Activated naive CD4-positive, alpha-beta T cell treated with anti-CD3 and anti-CD28 coated beads, Interleukin-2, amount 50 U/mL, for 72 hours (primary cell): ENCODE measurements at places on chromosomes 6 and 20. TPM values are rescaled to one million over a fixed set of nuclear protein-coding genes. Genes with fewer than 3 reads are reported as not detected.

The MDFI gene
- total RNA-seq: not detected

The REM1 gene
- total RNA-seq: not detected

The CRISP2 gene
- not detected for total RNA-seq

The BMP7 gene
- not detected for total RNA-seq

The C6orf89 gene
- 31.6 TPM for total RNA-seq

The C6orf132 gene
- 0.29 TPM for total RNA-seq

GRCh38 chr6:2266031-2266795 lies 20.8 kb upstream of the GMDS start:
- DNase-seq: no peak

DNA sequence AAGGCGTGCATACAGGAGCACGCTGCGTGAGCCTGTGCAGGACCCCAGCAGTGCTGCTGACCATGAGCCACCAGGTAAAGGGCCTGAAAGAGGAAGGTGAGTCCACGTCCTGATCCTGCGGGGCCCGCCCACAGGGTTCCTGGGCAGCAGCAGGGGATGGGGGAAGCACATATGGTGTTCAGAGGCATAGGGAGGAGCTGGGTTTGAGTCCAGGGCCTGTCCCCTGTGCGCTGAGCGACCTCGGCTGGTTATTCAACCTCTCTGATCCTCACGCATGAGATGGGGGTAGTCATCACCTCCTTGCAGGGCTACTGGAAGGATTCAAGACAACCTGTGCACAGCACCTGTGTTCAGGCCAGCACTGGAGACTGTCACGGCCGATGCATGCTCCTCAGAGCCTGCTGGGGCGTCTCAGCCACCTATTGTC lies at the start of gene TMC2:
TSS of gene TMC2 (plus strand) at position 14 of the 427 bp plus-strand sequence. CDS start at position 63, 49 bp downstream.
- no peak for DNase-seq

DNA sequence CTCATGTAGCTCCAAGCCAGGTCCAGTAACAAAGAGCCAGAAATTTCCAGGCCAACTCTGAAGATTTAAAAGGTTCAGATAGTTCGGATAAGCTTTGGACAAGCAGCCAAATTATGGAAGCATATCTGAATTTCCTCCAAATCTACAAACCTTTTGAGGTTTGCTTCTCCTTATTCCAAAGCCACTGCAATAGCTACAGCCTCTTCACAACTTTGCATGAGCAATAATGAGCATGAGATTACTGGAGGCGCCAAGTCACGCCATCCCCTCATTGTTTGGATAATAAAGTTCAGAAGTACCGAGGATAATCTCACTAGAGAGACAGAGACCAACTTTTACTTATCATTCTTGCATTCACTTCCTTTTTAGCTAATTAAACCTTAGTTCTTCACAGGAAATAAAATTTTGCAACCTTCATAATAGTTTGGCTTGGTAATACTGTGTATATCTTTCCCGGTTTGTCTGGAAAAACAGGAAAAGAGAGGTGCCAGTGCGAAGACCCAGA lies 329.6 kb upstream of the RSPO3 start:
- DNase-seq: no peak

GRCh38 chr6:150451807-150452427 lies 83.1 kb downstream of the IYD start:
- no peak for DNase-seq

- no peak for DNase-seq
These were observed 87.4 kb downstream of the TMEM200A start for GRCh38 chr6:130453230-130453629.

GRCh38 chr6:786946-787763 lies 94.2 kb upstream of the EXOC2 start:
- DNase-seq: no peak

DNA sequence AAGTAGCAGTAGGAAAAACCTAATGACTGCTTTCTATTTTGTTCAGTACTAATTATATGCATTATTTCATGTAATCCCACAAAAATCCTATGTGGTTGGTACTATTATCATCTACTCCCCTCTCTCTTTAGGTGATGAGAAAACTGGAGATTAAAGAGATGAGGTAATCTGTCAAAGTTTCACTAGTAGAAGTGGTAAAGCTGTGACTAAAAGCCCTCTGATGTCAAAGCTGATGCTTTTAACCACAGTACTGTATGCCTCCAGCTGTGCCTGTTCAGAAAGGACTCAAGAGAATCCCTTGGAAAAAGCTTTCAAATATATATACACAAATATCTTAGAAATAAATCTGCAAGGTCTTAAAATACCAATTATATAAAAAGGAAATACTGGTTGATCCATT lies 38.0 kb downstream of the PHIP start:
- DNase-seq: no peak
